Nucleus accumbens (tissue), 56 donors: ENCODE measurements at places on chromosomes 7 and 10.

GRCh38 chr10:68184546-68184945, 47.4 kb downstream of the ATOH7 start:
- DNase-seq, result no peak

DNA sequence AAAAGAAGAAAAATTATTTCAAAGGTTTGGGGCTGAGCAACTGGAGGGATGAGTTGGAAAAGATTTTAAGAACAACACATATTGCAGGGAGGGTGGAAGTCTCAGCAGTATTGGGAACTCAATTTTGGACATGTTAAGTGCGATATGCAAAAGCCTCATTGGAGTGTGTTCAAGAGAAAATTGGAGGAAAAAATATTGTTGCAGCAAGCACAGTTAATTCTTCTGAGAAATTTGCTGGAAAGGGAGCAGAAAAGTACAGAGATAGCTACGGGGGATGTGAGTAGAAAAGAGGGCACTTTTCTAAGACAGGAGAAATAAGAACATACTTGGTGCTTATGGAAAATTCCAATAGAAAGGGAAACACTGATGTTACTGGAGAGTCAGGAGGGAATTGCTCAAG, 59.8 kb upstream of the MAGI2 start:
- no peak for DNase-seq

GRCh38 chr7:119935418-119936025, 337.5 kb upstream of the KCND2 start:
- no peak for DNase-seq

GRCh38 chr10:131933696-131934086, 32.9 kb downstream of the PPP2R2D start:
- DNase-seq, result no peak

DNA sequence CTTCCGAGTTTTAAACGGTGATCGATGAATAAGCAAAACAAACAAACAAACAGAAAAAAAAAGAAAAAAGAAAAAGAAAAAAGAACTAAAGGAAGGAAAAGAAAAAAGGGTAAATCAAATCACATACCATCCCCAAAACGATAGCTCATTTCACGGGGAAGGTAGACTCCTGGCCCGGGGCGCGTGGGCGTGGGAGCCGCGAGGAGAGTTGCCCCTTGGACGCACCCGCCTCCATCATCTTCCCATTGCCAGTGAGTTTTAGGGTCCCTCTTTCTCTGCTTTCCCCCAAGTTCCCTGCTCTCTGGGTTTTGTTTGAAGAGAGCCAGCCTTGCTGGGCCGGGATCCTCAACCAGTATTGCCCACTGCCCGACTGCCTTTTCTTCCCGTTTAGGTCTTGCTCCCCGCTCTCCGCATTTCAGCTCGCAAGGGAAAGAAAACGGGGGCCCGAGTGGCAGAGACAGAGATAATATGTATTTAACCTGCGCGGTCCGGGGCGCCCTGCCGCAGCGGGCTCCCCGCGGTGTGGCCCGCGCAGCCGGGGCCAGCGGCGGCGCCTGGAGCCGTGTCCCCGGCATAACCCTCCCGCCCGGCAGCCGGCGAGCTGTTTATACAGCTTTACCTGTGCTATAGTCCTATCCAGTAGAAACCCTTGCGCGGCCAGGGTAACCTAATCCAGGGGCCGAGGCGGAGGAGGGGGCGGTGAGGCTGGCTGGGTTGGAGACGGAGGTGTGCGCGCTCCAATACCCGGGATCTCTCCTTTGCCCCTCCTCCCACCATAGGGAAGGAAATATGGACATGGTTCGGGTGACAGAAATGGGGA, 5.2 kb upstream of the GATA3 start:
- DNase-seq, result no peak

DNA sequence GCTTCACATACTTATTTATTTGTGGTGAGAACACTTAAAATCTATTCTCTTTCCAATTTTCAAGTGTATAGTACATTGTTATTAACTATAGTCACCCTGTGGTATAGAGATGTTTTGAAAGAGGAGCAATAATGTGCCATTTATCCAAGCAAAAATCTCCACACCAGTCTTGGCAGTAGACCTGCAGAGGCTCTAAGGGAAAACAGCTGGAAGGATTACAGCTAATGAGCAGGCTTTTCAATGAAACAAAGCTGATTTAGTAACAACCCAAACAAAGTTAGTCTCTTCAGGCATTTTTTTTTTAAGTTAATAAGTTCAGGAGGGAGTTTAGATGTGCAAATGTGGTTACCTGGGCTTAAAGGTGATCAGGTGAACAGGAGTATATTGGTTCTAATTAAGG, 101.9 kb downstream of the EVX1 start:
- DNase-seq, result no peak

- peak; percentile 56 for DNase-seq
These were observed 4.9 kb upstream of the SCD start for GRCh38 chr10:100341953-100342626.

DNA sequence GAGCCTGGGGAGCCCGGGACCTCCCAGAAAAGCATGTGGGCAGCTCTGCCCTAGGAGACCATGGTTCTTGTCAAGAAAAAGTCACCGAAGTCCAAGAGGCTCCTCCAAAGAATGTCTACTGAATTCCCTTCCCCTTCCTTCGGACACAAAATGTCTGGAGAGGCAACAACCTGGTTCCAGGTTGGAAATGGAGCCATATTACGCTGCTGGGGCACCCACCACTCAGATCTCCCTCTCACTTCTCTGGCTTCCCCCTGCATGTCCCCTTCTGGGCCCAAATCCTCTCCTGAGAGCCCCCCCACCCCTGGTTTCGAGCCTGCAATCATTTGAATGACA, 52.6 kb downstream of the RGS10 start:
- DNase-seq, result no peak

DNA sequence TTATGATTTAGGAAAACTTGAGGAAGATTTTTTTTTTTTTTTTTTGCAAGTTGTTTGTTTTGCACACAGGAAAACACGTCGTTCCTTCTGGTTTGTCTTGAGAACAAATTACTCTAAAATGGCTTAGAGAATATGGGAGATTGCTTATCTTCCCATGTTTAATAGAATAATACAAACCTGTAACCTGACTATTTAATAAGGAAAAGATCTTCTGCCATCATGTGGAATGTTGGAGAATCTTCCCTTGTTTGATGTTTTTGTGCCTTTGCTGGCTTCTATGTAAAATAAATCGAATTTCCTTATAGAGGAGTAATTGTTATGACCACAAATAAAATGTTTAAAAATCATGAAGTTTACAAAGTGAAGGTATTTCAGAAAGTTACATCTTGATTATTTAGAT, 818.8 kb downstream of the GATA3 start:
- no peak for DNase-seq

DNA sequence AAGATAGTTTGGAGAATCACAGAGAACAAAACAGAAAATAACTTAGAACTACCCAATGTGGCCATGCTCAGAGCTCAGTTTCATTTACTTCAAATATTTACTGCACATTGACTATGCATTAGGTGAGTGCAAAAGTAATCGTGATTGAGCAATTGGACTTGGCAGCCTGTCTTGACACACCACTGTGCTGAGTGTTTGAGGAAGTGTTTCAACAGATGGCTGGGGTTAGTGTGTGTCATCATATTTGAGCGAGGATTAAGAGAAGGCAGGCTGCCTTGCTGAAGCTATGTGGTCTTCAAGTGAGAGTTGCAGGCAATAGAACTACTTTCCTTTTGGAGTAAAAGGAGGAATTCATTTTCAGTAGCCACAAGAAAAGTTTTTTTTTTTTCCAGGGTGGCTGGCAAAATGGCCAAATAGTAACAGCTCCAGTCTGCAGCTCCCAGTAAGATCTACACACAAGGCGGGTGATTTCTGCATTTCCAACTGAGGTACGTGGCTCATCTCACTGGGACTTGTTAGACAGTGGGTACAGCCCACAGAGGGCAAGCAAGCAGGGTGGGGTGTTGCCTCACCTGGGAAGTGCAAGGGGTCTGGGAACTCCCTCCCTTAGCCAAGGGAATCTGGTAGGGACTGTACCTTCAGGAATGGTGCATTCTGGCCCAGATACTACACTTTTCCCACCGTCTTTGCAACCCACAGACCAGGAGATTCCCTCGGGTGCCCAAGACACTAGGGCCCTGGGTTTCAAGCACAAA, 37.6 kb downstream of the AKR1C4 start:
- DNase-seq, result no peak

DNA sequence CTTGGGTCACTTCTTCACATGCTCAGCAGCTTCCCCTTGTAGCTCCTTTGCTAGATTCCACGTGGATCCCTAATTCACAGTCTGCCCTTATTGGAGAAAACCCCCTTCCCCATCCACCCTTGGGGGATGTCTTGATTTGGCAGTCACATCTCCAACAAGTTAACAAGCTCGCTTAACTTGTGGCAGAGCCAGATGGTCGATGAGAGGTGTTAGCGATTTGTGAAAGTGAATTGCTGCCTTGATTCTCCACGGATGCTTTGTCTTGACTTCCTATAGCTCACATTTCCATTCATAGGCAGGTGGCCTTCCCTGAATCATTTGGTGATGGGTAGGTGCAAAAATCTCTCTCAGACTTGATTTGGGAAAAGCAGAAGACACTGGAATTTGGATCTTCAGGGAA, 387.9 kb downstream of the TCERG1L start:
- no peak for DNase-seq
